ENCODE measurements at places on chromosomes 6 and 20.

GRCh38 chr6:31689249-31690110 lies 8.6 kb upstream of the LY6G5C start:
- no peak for DNase-seq

DNA sequence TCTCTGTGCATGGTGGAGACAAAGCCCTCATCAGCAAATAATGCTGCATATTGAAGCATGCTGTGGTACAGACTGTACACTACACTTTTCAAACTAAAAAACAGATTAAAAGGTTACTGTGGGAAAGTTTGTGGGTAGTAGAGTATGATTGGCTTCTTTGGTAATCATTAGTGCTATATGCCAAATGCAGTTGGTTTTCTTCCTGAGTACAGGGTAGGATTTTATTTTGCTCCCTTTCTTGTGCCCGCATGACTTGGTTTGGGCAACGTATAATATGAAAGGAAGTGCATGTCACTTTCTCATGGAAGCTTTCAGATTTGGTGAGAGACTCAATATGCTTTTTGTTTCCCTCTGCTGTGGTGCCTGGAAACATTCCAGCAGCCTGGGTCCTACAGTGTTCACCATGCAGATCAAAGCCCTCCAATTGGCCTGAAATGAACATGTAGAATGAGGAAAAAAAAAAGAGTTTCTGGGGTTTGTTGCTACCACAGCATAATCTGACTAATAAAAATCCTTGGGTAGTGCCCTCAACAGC lies 270.7 kb upstream of the ADGRB3 start:
- no peak for DNase-seq

DNA sequence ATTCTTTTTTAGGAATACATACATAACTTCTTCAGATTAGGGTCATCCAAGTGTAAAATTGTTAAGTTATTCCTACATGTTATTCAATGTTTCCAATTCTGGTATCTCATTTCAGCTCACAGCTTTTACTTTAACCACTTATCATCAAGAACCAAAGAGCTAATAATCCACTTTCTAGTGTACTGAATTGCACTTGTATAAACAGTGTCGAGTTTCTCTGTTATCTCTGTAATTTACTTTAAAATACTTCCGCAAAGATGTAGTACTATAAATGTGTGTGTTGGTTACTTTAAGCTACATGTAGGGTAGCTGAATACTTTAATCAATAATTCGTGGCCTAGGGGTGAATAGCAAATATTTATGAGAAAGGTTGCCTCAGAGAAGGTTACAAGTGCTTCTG lies 8.8 kb upstream of the GJA1 start:
- DNase-seq: no peak

DNA sequence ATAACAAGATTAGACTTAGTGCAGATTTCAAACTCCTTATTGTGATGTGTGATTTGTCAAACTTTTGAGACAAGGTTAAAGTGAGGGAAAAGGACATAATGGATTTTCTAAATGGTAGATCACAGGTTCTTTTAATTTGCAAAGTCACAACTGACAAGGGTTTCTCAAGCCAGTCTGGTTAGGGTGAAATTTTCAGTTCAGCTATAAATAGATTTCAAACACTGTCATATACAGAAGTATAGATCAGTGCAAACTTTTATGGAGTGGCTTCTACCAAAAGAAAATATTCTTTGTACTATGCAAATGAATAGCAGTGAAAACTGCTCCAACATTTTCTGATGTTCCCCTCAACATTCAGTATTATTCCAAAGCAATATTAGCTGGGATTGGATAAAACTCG lies 337.1 kb upstream of the MAN1A1 start:
- DNase-seq: no peak

GRCh38 chr6:158122048-158122447 lies 46.0 kb downstream of the SERAC1 start:
- DNase-seq: no peak

DNA sequence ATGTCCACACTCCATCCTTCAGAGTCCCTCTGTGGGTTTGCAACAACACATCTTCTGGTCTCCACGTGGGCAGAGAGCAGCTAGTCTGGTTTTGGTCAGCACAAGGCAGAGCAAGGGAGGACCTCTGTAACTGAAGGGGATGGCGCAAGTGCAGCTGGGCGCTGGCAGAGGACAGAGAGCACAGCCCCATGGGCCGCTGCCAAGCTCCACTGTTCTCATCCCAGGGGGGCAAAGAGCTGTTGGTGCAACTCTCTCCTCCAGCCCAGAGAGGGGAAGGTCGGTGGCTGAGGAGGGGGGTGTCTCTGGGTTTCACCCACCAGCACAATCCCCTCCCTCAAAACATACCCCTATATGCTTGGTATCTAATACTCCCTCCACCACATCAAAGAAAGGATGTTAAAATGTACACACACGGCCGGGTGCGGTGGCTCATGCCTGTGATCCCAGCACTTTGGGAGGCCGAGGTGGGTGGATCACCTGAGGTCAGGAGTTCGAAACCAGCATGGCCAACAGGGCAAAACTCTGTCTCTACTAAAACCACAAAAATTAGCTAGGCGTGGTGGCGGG lies 9.1 kb downstream of the ATP9A start:
- DNase-seq: no peak

DNA sequence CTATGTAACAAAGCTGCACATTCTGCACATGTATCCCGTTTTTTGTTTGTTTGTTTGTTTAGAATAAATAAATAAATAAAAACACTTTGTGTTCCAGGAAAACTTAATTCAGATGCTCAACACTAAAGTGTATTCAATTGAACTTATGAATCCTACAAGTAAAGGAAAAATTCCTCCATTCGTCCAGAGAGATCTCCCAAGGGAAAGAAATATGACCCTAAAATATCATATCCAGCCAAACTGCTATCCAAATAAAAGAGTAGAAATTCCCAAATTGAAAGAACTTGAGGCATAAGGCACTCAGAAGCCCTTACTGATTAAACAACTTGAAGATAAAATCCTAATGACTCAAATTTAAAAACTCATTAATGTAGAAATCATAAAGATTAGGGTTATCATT lies 90.4 kb downstream of the MOXD1 start:
- DNase-seq: no peak

- DNase-seq: no peak
Measured at GRCh38 chr20:32515631-32516101, 69.5 kb downstream of the NOL4L start.

GRCh38 chr6:92748131-92748530 lies 671.2 kb downstream of the EPHA7 start:
- no peak for DNase-seq

DNA sequence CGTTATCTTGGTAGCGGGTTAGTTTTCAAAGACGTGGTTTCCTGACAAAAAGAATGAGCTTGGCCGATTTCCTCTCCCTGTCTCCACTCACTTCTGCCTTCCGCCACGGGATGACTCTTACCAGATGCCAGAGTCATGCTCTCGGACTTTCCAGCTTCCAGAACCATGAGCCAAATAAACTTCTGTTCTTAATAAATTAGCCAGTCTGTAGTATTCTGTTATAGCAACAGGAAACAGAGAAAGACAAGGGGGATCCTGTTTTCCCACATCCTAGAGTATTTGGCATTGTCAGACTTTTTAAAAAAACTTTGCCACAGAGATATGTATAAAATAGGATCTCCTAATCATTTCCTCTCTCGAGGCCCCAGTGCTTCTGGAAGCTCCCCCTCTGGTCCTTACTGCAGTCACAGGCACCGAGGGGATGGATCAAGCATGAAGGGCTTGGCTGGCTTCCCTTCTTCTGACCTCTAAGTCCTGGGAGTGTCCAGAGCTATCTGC lies 84.9 kb upstream of the NAA20 start:
- DNase-seq: peak; percentile 80

DNA sequence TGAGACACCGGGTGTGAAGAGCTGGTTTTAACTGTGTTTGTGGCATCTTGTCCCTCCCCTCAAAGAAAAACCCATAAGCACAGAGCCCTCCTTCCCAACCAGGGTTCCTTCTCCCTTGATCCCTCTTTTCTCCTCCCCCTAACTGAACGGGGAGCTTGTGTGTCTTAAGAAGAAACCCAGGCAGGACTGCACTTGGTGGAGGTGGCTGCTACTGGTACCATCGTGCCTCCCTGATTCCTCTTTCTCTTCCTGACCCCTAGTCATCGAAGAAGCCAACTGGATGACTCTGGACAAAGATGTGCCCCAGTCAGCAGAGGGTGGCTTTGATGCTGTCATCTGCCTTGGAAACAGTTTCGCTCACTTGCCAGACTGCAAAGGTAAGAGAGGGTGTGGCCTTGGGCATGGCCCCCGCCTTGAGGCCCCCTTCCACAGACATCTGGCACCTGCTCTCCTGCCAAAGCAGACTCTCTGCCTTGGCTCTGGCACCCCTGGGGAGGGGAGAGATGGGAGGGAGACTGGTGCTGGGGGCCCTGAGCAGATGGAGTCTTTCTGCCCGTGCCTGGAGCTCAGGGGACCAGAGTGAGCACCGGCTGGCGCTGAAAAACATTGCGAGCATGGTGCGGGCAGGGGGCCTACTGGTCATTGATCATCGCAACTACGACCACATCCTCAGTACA lies 2.1 kb downstream of the GNMT start:
- no peak for DNase-seq

DNA sequence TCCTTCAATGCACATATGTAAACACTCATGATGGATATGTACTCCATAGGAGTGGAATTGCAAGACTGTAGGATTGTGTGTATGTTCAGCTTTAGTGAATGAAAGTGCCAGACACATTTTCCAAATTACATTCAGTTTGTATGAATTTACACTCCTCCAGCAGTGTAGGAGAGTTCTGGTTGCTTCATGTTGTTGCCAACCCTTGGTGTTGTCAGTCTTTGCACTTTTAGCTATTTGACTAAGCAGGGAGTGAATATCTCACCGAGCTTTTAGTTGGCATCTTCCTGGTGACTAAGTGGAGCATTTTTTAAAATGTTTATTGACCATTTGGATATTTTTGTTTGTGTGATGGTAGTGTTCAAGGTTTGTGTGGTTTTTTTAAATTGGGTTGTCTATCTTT lies 23.9 kb downstream of the NKX2-4 start:
- no peak for DNase-seq

DNA sequence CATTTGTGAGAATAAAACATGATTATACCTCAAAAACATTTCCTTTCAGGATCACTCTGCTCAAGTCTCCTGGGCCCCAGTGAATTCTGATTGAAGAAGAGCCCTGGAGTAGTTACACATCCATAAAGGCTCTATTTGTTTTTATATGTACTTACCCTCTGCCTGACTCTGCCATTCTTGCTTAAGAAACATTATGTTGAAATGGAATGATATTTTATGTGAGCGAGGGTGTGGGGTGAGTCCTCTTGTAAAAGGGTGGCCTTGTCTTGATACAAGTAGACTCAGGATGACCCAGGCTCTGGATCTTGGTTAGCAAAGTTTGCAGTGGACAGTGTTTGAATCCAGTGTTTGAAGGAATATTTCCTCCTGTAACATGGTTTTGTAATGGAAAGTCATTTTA lies 215.4 kb upstream of the PREP start:
- DNase-seq: no peak

DNA sequence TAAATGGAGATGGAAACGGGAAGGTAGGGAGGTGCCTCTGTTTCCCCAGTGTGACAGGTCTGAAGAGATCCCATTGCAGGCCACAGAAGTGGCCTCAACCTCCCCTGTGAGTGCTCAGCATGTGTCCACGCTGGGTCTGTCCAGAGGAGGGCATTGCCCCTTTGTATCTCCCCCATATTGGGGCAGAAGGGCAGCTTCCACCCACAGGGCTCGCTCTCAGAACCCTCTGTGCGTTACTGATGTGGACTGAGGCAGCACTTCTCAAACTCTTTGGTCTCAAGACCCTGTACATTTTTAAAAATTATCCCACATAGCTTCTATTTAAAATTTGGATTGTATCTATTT lies 22.0 kb downstream of the ARFGEF3 start:
- DNase-seq: no peak

DNA sequence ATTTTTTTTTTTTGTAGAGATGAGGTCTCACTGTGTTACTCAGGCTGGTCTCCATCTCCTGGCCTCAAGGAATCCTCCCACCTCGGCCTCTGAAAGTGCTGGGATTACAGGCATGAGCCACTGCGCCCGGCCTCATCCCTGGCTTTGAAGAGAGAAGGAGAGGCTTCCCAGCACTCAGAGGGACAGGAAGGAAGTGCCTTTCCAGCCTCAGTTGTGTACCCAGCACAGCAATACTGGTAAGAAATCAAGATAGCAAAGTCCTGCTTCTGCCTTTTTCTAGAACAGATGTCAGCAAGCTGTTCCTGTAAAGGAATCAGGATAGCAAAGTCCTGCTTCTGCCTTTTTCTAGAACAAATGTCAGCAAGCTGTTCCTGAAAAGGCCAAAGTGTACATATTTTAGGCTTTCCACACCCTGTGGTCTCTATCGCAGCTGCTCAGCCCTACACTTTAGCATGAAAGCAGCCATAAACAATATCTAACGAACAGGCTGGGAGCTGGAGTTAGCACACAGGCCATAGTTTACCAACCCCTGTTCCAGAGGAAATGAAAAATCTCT lies 6.3 kb upstream of the PLTP start:
- DNase-seq: no peak

- no peak for DNase-seq
Measured at GRCh38 chr6:113616701-113617274, 240.4 kb upstream of the MARCKS start.

DNA sequence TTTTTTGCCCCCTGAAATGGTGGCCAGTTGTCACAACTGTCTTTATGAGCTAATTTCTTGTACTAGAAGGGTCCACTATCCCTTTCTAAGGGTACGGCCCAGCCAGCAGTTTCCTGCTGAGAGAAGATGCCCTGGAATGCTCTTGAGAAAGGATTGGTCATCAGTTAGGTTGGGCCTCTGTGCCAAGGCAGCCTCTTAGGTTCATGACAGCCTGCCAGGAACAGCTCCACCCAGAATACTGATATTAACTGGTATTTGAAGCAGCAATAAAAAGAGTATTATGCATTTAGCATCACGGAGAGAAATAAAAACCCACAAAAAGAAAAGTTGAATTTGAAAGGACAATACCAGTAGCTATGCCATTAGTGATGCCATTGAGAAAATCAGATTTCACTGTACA lies 9.0 kb upstream of the HINT3 start:
- no peak for DNase-seq

DNA sequence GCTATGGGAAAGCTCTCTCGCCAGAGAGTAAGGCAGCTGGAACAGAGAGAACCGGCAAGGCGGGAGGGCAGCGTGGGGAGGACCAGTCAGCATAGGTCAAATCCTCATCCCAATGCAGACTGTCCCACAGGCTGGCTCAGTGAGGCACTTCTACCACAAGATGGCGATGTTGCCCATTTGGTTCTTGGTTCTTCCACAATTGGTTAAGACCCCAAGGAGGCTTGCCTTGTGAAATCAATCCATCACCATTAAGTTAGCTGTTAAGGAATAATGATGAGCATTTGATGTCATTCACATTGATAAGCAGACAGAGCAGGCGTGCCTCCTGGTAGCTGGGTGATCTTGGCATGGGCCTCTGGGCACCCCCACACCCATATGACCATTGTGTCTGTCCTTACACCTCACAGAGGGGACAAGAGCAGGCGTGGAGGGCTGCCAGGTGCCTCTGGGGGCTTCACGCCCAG lies 2.4 kb downstream of the CSTL1 start:
- DNase-seq: peak; percentile 79

Data from cardiac septum (tissue), 1 donor.